ENCODE measurements at places on chromosomes 2 and 18.
A peak's percentile ranks its signal among the peaks of the same experiment; 100 is the strongest.

DNA sequence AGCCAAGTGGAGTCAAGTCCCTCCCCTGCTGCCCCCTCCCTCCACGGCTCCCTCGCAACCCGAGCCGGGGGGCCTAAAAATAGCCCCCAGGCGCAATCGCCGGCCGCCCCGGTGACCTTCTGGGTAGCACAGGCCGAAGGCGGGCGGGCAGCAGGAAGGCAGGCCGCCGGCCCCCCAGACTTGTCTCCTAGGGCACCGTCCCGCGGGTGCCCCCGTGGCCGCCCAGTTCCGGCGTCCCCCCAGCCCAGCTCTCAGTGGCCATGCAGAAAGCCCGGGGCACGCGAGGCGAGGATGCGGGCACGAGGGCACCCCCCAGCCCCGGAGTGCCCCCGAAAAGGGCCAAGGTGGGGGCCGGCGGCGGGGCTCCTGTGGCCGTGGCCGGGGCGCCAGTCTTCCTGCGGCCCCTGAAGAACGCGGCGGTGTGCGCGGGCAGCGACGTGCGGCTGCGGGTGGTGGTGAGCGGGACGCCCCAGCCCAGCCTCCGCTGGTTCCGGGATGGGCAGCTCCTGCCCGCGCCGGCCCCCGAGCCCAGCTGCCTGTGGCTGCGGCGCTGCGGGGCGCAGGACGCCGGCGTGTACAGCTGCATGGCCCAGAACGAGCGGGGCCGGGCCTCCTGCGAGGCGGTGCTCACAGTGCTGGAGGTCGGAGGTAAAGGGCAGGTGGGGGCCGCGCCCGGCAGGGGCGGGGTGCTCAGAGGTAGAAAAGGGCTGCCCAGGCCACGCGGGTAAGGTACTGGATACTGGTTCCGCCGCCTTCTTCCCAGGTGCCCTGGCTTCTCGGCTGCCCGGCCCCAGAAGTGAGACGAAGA lies at the start of gene SPEG:
TSS of gene SPEG (plus strand) at position 126 of the 808 bp plus-strand sequence. CDS start at position 261, 135 bp downstream.
- DNase-seq = no peak

DNA sequence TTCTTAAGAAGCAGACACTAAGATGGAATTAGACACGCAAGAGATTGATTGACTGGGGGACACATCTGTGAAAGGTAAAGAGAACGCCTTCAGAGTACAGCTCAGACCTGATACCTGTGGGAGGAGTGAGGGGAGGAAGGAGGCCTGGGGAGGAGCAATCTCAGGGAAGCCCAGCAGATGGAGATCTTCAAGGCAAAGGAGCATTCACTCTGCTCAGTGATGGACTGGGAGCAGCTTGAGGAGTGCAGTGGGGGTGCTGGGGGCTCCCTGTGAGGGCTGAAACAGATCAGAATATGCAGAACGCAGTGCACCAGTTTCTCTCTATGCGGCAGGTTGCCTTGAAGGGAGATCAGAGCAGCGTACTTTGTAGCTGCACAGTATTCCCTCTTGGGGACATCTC lies 103.7 kb upstream of the ATP8B1 start:
- DNase-seq = peak; percentile 24

DNA sequence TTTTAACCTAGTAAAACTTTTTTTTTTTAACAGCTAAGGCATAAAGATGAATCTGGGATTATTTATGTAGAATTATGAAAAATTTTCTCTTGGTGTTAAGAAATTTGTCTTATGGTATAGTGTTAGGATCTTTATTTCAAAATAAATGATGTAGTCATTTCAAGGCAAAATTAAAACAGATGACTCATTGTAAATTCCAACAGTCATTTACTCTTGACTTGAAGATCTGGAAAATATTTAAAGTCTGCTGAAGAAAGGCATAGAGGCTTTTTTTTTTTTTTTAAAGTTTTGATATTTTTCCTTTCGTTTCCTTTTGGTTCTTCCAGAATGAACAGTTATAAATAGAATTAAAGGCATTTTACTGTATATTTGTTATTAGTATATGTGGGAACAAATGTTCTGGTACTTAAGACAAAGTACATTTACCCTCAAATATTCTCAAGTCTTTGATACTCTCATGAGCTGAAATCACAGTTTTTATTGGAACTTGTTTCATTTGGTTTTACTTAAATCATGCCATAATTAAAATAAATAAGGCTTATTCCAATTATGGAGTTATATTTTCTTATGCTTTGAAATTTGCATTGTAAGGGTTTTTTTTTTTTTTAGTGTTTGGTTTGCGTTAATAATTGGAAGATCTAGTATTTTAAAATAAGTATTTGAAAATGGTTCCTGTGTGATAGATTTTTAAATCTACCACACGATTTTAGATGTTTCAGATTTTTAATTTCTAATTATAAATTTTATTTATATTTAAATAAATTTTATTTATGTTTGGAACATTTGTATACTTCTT lies 29.9 kb downstream of the GLS start:
- peak; percentile 55 for DNase-seq

DNA sequence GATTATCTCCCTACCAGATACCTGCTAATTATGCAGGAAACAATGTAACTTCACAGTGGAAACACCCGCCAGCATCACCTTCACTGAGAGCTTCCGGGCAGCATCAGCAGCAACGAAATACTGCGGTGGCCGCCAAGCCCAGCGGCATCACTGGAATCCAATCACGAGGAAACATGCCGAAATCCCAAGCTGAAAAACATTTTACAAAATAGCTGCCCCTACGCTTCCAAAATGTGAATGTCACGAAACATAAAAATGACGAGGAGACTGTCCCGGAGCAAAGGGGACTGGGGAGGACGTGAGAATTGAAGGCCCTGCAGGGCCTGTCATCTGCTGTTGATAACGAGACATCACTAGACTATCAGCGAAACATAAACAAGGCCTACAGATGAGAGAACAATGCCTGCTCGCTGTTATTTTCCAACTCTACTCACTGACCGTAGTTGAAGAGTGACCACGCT lies 82.6 kb downstream of the HDAC4 start:
- DNase-seq = no peak

- no peak for DNase-seq
Measured at GRCh38 chr2:239258248-239258647, 142.6 kb downstream of the HDAC4 start.

DNA sequence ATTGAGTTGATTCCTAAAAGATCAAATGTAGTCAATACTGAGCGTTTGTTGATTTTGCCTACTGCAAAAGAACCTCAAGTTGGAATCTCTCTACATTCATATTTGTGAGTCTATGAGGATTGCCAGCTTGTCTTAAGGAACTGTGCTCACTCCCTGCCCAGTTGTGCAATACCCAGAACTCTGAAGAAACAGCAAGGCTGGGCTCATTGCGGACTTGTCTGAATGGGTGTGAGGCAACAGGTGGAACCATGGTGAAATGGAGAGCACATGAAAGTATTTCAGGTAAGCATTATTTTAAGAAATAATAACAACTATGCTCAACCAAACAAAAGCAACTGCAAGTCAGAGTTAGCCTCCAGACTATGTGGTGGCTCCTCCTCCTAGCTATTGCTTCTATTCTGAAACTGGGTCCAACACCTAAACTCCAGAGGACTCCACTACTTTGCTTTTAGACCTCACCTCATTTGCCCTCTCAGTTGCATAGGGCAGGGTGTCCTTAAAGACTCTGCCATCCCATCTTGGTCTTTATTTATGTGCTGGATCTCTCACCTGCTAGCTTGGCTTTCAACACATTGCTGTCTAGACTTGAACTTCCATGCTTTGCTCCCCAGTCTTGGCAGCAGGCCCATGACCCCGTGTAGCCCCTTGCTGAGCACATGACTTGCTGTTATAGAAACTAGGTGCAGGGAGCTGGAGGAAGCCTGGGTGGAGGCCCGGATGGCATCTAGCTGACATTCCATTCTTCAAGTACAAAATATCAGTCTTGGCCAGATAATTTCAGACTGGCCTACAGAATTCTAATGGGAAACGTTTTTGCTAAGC lies 94.8 kb upstream of the ARL5A start:
- DNase-seq = no peak

GRCh38 chr18:23377669-23378301 lies 75.3 kb upstream of the RIOK3 start:
- peak; percentile 88 for DNase-seq

GRCh38 chr2:65326276-65326675 lies 98.6 kb downstream of the ACTR2 start:
- DNase-seq = no peak

- peak; percentile 10 for DNase-seq
Measured at GRCh38 chr2:176187200-176187898, 1.1 kb upstream of the HOXD1 start.

DNA sequence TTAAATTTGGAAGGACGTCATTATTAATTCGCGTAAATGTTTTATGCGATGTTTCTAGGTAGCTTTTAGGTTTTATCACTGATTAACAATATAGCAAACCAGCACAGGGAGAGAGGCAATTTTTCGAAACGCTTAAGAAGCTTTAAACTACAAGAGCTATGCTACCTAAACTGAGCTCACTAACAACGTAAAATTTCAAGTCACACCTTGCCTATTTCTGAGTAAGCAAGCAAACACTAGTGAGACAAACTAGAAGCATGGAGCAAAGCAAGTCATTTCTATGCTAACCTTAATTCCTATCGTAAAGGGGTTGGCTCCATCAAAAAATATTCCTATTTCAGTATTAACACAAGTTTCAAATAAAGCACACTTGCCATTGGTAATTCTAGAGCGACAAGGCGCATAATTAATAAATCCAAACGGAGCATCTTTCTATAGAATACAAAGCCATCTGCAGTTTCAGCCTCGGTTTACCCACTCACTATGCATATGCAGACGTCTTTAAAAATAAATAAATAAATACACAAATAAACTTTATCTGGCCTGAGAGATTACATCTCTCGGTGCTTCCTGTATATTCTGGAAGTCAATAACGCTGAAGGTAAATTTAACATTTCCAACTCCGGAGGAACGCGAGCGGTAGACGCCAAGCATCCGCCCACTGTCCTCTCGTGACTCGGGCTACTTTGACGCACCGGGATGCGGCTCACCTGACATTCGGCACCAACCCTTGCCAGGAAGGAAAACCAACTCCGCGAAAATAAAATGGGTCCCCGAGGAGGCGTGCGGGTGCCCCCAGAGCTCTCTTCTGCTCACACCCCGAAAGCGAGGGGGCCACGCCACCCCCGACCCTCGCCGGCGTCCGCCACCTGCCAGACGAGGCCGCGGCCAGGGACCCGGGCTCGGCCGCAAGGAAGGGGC lies 947 bp downstream of the ITSN2 start:
- peak; percentile 45 for DNase-seq

DNA sequence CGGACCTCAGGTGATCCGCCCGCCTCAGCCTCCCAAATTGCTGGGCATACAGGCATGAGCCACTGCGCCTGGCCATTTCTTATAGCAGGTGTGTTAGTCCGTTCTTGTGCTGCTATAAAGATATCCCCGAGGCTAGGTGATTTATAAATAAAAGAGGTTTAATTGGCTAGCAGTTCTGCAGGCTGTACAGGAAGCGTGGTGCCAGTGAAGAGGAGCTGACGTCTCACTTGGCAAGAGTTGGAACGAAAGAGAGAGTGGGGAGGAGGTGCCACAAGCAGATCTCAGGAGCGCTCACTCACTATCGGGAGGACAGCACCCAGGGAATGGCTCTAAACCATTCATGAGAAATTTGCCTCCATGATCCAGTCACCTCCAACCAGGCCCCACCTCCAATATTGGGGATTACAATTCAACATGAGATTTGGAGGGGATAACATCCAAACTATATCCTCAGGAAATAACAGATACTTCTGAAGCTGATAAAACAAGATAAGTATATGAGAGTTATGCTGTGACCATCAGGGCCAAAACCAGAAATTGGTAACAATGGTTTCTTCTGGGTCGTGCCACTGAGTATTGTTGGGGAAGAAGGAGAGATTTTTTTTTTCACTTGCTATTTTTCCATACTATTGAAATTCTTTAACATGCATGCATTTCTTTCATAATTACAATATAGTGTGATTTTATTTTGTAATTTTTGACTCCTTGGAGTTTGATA lies 7.4 kb upstream of the RMC1 start:
- no peak for DNase-seq

GRCh38 chr2:10283106-10284062 lies 19.3 kb upstream of the HPCAL1 start:
- DNase-seq = peak; percentile 97

- no peak for DNase-seq
Measured at GRCh38 chr2:151904021-151904420, 75.8 kb upstream of the ARL5A start.

DNA sequence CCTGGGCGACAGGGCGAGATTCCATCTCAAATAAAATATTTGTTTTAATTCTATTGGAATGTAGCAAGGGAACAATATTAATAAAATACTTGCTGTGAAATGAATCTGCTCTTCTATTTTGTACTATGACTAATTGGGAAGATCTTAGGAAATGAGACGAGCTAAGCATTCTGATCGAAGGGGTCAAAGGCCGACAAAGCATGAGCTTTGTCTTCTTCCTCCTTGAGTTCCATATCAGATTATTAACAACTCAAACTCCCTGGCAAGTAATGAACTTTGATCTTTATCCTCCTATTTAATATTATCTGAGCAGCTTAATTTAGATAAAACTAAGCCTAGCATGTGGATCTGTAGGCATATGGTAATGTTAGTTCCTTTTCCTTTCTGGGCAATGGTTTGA lies 15.5 kb downstream of the GEMIN6 start:
- no peak for DNase-seq

DNA sequence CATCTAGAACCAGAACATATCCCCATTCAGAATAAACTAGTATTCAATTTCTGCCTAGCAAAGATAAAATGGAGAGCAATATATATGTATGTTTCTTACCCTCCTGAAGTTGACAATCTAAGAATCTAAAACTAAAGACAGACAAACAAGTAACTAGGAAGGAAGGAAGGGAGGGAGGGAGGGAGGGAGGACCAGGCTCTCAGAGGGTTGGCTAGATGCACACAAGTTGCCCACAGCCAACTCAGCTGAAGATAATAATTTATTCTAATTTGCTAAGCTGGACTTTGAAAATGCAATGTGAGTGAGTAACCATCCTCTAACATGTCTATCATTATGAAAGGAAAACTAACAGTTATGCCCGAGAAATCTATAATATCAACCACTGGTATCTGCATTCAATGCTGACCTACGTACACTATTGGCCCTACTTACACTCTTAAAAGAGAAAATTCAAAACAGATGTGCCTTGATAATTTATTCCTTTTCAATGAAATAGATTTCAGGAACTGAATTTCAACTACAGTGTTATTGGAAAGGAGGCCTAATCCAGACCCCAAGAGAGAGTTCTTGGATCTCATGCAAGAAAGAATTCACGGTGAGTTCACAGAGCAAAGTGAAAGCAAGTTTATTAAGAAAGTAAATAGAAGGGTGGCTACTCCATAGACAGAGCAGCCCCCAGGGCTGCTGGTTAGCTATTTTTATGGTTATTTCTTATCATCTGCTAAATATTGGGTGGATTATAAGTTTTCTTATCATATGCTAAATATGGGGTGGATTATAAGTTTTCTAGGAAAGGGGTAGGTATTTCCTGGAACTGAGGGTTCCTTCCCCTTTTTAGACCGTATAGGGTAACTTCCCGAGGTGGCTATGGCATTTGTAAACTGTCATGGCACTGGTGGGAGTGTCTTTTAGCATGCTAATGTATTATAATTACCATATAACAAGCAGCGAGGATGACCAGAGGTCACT lies 288.5 kb upstream of the SLC39A10 start:
- DNase-seq = peak; percentile 22

- no peak for DNase-seq
Measured at GRCh38 chr2:68860111-68860510, 11.1 kb downstream of the BMP10 start.

- DNase-seq = peak; percentile 22
Measured at GRCh38 chr2:49002750-49003149, 151.6 kb downstream of the FSHR start.

GRCh38 chr18:75473316-75473715 lies 45.8 kb upstream of the SMIM21 start:
- no peak for DNase-seq

All from M059J (cell line).